Activated CD8-positive, alpha-beta T cell treated with anti-CD3 and anti-CD28 coated beads, Interleukin-2, amount 10 ng/mL, durations not matched to agents 7 days and 5 days (primary cell): ENCODE measurements at places on chromosomes 4 and X.

GRCh38 chr4:65893957-65894755, 223.9 kb upstream of the EPHA5 start:
- no peak for DNase-seq
- H3K27me3 ChIP-seq: no peaks in the 10 kb centered on the region
- H3K27ac ChIP-seq: no peak overlapping the region
- no peak overlapping the region for H3K4me3 ChIP-seq
- H3K4me1 ChIP-seq: no peaks in the 10 kb centered on the region

DNA sequence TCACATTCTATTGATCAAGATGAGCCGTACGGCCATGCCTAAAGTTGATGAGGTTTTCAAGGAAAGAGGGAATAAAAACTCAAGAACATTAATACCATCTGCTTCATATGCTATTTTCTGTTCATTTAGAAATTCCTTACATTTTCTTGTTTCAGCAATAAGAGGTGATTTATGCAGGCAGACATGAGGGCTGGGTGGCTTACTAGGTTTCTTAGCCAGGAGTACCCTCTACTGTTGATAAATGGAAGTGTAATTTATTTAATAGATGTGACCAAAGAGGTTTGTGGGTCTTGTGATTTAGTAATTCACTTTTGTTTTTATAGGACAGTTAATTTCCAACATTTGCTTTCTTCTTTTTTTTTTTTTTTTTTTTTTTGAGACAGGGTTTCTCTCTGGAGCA, 6.4 kb upstream of the SMIM9 start:
- H3K27ac ChIP-seq: no peak overlapping the region
- H3K4me1 ChIP-seq: peaks cover 12% of the 10 kb centered on the region
- H3K4me3 ChIP-seq: no peak overlapping the region
- H3K27me3 ChIP-seq: peaks cover 3% of the 10 kb centered on the region

DNA sequence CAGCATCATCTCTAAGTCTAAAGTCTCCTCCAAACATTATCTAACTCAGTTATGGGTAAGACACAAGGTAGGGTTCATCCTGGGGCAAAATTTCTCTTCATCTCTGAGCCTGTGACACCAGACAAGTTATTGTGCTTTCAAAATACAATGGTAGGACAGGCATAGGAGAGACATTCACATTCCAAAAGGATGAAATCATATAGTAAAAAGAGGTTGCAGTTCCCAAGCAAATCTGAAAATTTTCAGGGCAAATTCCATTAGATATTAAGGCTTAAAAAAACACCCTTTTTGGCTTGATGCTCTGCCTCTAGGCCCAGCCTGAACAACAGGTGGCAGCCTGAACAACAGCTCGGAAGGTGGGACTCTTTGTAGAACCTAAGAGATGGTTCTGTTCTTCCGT, 448.3 kb upstream of the SLIT2 start:
- no peaks in the 10 kb centered on the region for H3K4me1 ChIP-seq
- no peak overlapping the region for H3K4me3 ChIP-seq
- no peak for DNase-seq
- H3K27ac ChIP-seq: no peak overlapping the region

DNA sequence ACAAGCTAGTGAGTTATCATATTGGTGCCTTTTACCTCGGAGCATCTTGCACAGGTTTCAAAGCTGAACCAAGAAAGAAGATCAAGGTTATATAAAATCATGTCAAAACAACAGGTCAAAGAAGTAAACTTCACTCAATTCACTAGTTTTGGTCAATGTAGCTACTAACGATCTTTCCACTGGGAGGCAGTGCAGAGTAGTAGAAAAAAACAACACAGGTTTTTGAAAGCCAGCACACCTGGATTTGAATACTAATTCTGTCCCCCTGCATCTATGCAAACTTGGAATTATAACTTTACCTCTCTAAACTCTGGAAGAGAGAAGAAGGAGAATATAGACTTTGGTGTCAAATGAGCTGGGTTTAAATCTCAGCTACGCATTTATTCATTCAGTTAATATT, 266.1 kb downstream of the GRIA3 start:
- no peak overlapping the region for H3K4me3 ChIP-seq
- no peaks in the 10 kb centered on the region for H3K4me1 ChIP-seq
- no peaks in the 10 kb centered on the region for H3K36me3 ChIP-seq
- no peak for DNase-seq
- no peaks in the 10 kb centered on the region for H3K27me3 ChIP-seq

GRCh38 chr4:181753207-181753606, 490.0 kb upstream of the TENM3 start:
- no peak overlapping the region for H3K27ac ChIP-seq
- no peaks in the 10 kb centered on the region for H3K4me1 ChIP-seq
- H3K36me3 ChIP-seq: no peaks in the 10 kb centered on the region
- no peak for DNase-seq

- no peaks in the 10 kb centered on the region for H3K27me3 ChIP-seq
- H3K4me1 ChIP-seq: peaks cover 3% of the 10 kb centered on the region
- no peak overlapping the region for H3K4me3 ChIP-seq
- no peak for DNase-seq
These were observed 44.7 kb downstream of the GALNT7 start for GRCh38 chr4:173213296-173213695.

- no peaks in the 10 kb centered on the region for H3K36me3 ChIP-seq
- no peaks in the 10 kb centered on the region for H3K4me1 ChIP-seq
- no peak overlapping the region for H3K4me3 ChIP-seq
These were observed 178.4 kb upstream of the GPRIN3 start for GRCh38 chr4:89486042-89486441.

DNA sequence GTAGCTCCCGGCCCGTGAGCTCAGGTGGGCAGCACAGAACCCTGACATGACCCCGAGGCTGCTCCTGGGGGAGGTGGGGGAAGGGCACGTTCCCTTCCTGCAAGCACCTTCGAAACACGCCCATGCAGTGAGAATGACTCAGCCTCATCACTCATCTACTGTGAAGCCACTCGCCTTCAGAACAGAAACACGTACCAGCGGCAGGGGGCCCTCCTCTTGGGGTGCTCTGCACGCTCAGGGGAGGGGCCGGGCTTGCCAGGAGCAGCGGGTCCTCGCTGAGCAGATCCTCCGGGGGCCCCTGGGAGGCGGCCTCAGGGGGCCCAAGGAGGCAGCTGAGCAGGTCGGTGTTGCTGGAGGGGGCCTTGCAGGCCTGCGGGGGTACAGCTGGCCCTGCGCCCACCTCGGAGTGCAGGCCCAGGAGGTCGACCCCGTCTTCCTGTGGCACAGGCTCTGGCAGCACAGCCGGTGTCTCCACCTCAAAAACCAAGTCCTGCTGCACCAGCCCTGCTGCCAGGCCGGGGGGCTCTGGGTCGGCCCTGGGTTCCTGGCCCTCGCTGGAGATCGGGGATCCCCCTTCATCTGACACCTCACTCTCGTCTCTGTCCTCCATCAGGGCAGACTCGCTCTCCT, 40.9 kb upstream of the CPLX1 start:
- H3K4me1 ChIP-seq: no peaks in the 10 kb centered on the region
- H3K36me3 ChIP-seq: peaks cover 65% of the 10 kb centered on the region
- DNase-seq: no peak
- no peaks in the 10 kb centered on the region for H3K27me3 ChIP-seq
- no peak overlapping the region for H3K4me3 ChIP-seq
- H3K27ac ChIP-seq: no peak overlapping the region

GRCh38 chr4:47061435-47061834, 30.1 kb downstream of the GABRB1 start:
- H3K4me3 ChIP-seq: no peak overlapping the region
- no peaks in the 10 kb centered on the region for H3K4me1 ChIP-seq
- H3K27ac ChIP-seq: no peak overlapping the region

DNA sequence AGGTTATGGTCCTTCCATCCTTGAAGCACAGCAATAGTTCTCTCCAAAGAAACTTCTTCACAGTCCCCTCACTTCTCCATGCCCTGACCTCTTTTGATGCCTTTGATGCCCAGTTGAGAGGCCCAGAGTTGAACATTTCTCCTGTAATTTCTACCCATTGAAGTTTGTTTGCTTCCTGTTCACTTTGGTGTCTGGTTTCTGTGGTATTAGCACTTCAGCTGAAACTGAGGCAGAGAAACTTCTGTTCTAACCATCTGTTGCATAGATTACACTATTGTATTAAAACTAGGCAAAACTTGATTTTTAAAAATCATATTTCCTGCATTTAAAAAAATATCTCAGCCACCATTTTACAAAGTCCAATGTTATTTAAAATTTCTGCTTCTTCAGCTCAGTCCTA, 89.8 kb upstream of the ADGRG2 start:
- no peaks in the 10 kb centered on the region for H3K36me3 ChIP-seq
- H3K4me3 ChIP-seq: no peak overlapping the region
- H3K27me3 ChIP-seq: peaks cover 6% of the 10 kb centered on the region
- no peak for DNase-seq
- peaks cover 8% of the 10 kb centered on the region for H3K4me1 ChIP-seq
- H3K27ac ChIP-seq: no peak overlapping the region

DNA sequence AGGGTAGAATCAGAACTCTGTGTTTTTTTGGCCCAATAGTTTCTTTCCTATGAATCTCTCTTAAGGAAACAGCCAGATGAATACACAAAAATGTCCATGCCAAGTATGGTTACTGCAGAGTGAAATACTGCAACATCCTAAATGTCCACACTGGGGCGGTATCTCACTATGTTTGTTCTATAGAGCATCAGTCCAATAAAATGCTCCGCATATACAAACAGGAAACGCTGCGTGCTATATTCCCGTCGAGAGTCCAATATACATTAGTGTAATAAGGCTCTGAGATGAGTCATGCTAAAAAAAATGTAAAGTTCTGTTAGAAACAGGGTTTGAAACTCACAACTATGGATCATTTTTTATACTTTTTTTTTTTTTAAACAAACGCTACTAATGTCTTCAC, 72.9 kb upstream of the ENOX2 start:
- no peak overlapping the region for H3K4me3 ChIP-seq
- DNase-seq: peak; percentile 39
- no peak overlapping the region for H3K27ac ChIP-seq
- no peaks in the 10 kb centered on the region for H3K36me3 ChIP-seq
